ENCODE measurements at places on chromosomes 13 and 19.
A peak's percentile ranks its signal among the peaks of the same experiment; 100 is the strongest.

GRCh38 chr13:36891752-36892151, 28.3 kb downstream of the SMAD9 start:
- DNase-seq: no peak

DNA sequence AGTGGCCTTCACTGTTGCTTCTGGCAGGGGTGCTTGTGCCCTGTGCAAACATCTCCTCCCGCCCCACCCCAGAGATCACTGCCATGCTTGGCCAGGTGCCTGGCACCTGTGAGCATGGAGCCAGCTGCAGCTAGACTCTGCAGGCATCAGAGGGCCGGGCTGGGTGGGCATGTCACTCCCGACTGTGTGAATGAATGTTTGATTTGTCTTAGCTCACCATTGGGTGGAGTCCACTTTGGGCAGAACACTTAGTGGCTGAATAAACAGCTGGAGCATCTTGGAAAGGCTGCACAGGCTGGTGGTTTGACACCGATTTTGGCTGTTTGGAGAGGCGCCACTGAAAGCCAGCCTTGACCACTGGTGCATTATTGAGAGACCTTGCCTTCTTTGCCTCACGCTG, 267.3 kb downstream of the DLEU7 start:
- no peak for DNase-seq

DNA sequence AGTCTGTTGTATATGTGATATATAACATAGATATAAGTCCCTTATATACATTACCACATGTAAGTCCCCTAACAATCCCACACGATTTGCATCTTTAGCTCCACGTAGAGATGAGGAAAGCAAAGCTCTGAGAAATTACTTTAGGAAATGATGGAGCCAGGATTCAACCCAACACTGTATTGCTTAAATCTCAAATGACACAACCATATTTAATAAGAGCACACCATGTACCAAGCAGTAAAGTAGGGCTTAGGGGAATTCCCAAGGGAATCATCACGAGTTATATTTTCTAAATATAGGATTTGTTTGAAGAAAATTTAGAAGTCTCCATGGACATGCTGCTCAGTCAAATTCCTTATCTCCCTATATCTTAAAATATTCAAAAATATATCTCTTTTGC, 61.3 kb upstream of the POMP start:
- no peak for DNase-seq

GRCh38 chr19:18733196-18733647, 49.7 kb downstream of the CRTC1 start:
- DNase-seq: no peak

DNA sequence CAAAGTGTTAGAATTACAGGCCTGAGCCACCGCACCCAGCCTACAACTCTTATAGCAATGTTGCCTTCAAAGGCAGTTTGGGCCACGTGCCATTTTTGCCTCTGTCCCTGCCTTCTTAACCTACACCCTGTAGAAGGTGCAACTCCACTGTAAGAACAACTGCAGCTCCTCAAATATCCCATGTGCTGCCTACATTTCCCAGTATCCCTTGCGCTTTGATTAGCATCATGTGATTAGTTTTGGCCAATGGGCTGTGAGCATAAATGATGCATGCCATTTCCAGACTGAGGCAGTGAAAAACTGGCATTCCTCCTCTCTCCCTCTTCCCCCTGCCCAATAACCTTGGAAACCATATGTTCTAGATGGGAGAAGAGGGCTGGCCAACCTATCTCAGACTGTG, 75.2 kb upstream of the MRI1 start:
- no peak for DNase-seq

GRCh38 chr19:29266603-29267002, 53.7 kb upstream of the UQCRFS1 start:
- DNase-seq: no peak

DNA sequence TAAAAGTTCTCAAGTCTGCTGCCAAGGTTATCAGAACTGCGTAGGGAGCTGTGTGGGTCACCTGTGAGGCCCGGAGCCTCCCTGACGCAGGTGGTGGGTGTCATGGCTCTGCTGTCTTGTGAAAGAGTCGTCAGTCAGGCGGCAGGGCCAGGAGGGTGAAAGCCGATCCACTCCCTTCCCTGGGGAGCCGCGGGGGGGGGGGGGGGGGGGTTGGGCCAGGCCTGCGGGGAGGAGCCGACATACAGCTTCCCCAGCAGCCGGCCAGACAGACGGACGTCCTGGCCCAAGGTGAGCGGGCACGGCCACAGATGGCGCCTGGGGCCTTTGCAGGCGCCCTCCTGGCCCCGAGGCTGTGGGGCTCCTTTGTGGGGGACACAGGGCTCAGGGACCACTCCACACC, 12.4 kb downstream of the SBNO2 start:
- DNase-seq: no peak

DNA sequence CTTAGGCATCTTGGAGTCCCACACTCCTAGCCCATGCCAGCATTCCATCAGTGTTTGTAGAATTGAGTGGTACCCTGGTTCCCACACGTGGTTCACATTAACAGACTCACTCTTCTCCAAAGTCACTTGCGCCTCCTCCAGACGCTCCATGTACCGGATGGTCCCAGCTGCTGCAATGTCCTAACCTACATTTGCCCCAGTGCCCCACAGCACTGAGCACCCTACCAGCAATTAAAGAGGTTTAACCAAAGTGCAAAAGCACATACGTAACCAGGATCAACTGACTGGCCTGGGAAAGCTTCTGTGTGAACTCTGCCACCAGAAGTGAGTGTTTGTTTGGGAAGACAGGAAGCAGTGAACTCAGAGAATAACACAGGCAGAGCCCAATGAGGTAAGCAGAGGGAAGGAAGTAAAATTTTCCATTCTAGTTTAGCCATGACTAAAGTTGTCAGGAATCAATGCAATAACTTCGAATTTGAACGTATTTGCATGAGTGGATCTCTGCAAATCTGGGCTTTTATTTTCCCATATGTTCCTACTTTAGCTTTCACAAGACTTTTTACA, 7.3 kb upstream of the MEDAG start:
- no peak for DNase-seq

DNA sequence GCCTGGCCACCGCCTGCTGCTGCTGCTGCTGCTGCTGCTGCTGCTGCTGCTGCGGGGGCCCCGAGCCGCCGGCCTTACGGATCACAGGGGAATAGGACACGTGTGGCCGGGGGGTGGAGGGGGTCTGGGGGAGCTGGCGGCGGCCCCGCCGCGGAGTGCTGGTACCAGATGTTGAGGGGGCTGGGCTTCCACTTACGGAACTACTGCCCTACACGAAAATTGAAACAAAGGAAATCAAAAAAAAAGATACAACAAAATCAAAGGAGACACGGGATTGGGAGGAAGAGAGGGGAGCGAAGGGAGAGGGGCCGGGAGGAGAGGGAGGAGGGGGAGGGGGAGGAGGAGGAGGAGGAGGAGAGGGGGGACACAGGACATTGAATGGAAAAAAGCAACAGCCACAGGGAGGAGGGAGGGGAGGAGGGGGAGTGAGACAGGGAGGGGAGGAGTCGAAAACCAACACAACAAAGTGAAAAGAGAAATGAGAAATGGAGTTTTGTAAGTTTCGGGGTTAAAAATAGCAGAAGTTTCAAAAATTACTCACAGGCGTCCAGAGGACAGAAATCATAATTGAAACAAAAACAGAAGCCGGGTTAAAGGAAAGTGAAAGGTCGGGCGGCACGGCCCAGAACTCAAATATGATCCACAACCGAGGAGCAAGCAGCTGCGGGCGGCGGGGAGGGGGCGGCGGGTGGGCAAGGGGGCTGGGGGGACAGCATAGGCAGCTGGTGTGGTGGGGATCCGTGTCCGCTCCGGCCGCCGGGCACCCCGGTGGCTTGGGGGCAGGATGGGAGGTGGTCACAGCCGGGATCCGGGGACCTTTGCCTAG, 57.8 kb downstream of the IER2 start:
- DNase-seq: peak; percentile 36

- DNase-seq: no peak
Observed at GRCh38 chr13:23381866-23382265, 51.6 kb downstream of the SACS start.

DNA sequence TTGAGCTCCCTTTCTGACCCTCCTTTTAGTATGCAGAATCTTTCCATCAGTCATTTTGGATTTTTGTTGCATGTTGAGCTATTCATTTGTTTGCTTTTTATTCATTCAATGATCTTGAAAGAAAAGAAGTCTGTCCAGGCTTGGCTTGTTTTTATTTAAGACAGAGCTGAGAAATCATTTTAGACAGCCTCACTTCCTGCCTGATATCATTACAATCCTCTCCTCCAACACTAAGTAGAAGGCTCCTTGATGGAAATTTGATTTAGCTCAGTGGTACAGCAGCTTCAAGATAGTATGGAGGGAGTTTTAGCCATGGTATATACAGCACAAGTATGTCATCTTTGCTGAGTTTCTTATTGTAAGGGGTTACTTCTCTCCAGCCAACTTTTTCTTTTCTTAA, 28.4 kb downstream of the MBNL2 start:
- DNase-seq: no peak

GRCh38 chr19:2214251-2214650, 21.9 kb downstream of the PLEKHJ1 start:
- DNase-seq: no peak

DNA sequence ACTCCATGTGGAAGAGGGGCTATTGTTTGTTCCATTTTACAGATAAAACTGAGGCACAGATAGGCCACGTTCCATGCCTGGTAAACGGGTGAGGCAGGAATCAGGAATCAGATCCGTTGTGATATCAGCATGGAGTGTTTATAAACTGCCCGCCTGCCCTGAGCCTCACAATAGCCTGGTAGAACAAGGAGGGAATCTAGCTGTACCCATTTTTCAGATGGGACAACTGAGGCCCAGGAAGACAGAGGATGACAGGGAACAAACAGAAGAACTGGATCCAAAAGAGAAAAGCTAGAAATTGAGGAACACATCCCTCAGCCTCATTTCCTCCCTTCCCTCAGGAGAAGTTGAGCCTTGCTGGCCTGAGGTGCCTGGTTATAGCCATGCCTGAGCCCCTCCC, 32.5 kb downstream of the CERS4 start:
- DNase-seq: no peak

GRCh38 chr13:75224053-75224742, 257.8 kb downstream of the TBC1D4 start:
- no peak for DNase-seq

DNA sequence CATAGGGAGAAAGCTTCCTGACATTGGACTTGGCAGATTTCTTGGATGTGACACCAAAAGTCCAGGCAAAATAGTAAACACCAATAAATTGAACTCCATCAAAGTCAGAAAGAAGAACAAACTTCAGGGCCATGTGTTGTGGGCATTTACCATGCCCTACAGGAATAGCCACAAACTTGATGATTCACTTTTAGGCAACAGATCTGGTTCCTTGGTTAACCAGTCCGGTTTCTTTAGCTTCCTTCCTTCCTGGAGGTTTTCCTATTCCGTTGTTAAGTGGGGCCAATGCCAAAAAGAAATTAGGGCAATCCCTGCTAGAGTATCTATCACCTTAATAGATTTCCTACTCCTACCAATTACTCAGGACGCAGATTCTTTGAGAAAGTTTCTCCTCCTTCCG, 25.2 kb downstream of the IGFL1 start:
- no peak for DNase-seq

- DNase-seq: no peak
Observed at GRCh38 chr13:55013051-55013450, 1984.4 kb downstream of the OLFM4 start.

GRCh38 chr19:57363688-57364181, 384 bp downstream of the TRAPPC2B start:
- no peak for DNase-seq

- no peak for DNase-seq
Observed at GRCh38 chr13:83516781-83517180, 365.5 kb downstream of the SLITRK1 start.

DNA sequence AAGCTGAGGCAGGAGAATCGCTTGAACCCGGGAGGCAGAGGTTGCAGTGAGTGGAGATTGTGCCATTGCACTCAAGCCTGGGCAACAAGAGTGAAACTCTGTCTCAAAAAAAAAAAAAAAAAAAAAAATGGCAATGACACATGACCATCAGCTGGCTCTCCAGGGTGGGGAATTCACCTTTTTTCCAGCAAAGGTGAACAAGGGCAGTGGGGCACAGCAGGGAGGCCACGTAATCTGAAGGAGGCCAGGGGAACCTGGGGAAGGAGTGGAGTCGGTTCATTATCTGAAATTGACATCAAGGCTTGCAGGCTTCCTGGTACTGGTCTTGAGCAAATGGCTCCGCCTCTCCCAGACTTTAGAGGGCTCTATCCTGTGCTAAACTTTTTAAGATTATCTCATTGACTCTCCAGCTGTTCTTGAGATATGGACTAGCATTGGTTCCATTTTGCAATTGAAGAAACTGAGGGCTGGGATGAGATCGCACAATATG, 28.1 kb downstream of the KEAP1 start:
- no peak for DNase-seq

DNA sequence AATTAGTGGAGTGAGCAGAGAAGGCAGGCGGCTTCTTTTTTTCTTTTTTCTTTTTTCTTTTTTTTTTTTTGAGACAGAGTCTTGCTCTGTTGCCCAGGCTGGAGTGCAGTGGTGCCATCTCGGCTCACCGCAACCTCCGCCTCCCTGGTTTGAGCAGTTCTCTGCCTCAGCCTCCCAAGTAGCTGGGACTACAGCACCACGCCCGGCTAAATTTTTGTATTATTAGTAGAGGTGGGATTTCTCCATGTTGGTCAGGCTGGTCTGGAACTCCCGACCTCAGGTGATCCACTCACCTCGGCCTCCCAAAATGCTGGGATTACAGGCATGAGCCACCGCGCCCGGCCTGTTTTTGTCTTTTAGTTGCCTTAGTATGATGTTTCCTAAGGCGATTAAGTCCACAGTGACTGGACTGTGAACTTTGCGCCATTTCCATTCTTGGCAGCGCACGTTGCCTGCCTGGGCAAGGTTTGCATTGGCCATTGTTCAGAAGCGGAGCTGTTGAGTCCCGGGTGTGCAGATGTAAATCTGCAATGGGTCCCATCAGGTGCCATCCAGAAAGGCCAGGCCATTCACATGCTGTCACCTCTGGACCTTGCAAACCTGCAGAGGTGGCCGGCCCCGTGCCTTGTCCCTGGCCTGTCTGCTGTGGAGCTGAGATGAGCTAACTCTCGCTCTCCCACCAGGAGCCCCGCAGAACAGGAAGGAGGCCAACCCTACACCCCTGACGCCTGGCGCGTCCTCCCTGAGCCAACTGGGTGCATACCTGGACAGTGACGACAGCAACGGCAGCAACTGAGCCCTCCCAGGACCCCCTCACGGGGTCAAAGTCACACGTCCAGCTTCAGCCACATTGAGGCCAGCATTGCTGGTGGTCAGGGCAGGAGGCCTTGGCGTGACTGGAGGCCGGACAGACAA, 10.9 kb upstream of the SHD start:
- DNase-seq: no peak

GRCh38 chr13:110920038-110920437, 5.2 kb upstream of the ANKRD10 start:
- DNase-seq: no peak

Data from T-helper 9 cell (primary cell).